CD4-positive, alpha-beta memory T cell (primary cell): ENCODE measurements at places on chromosomes 7 and 10.
A peak's percentile ranks its signal among the peaks of the same experiment; 100 is the strongest.

DNA sequence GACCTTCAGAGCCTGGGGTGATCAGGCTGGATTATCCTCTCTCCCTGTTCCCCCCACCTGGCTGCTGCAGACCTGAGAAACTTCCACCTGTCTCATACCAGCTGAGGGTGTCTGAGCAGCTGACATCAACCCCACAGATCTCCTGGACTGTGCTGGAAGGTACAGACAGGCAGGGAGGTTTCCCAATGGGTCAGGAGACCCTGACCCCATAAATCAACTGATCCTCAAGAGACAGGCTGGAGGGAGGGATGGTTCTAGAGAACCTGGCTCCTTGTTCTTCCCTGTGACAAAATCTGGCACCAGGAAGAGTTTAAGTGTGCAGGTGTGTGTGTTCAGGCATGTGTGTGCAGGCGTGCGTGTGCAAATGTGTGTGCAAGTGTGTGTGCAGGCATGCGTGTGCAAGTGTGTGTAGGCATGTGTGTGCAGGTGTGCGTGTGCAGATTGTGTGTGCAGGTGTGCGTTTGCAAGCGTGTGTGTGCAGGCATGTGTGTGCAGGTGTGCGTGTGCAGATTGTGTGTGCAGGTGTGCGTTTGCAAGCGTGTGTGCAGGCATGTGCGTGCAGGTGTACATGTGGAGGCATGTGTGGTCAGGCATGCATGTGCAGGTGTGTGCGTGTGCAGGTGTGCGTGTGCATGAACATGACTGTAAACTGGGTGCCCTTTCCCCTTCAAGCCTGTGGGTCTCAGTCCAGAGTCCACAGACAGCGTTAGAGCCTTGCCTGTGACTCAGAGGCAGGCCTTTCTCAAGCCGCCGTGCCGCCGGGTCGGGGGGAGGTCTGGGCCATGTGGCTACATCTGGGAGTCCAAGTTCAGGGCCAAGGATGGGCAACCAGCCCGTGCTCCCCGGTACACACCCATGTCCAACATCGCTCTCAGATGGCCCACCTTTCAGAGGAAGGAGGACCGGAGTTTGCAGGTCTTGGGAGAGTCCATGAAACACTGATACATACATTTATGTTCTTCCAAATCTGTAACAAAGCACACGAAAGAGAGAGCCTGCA lies 50.1 kb upstream of the ELN start:
- no peak for DNase-seq

DNA sequence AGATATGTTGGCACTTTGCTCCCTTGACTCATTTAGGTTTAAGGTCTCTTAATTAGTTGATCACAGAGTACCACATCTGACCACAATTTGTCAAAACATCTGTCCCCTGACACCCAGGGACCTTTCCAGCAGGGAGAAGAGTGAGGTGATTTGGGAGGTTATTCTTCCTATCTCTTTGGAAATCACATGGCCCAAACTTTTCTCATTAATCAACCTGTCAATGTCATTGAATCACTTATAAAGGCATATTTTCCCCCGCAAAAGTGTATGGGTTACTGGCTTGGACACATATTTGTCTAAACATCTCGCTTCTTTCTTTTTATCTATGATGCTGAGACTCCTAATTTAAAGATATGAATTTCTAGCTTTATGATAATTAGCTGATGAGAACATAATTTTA lies 92.4 kb upstream of the RPA3 start:
- no peak for DNase-seq

DNA sequence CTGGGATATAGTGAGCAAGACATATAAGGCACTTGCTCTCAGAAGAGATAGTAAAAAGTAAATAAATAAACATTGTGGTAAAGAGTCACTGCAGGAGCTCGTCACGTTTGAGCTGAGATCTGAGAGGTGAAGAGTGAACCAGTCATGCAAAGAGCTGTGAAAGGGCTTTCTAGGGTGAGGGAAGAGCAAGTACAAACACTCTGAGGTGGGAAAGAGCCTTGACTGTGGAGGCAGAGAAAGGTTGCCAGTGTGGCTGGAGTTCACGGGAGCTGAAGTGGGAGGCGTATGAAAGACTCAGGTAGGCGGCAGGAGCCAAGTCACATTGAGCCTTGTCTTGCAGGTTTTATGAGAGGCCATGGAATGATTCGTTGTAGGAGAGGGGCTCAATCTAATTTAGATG lies 141.0 kb downstream of the C1GALT1 start:
- no peak for DNase-seq

DNA sequence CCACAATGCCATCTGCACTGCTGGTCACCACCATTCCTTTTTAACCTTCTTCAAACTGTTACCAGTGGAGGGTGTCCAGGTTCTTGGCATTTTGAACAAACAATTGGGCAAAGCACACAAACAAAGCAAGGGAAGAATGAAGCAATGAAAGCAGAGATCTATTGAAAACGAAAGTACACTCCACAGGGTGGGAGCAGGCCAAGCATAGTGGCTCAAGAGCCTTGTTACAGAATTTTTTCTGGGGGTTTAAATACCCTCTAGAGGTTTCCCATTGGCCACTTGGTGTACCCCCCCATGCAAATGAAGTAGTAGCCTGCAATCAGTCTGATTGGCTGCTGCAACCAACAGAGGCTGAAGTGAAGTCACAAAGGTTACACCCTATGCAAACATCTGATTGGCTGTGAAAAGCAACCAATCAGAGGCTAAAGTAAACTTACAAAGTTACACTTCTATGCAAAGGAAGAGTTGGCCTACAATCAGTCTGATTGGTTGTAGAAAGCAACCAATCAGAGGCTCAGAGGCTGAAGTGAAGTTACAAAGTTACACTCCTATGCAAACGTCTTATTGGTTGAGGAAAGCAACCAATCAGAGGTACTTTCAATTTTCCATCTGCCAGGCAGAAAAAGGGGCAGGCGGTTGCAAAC lies 103.2 kb upstream of the WAC start:
- DNase-seq = no peak

GRCh38 chr7:143953421-143953820 lies 1.2 kb upstream of the OR2F1 start:
- no peak for DNase-seq

GRCh38 chr7:22061775-22062174 lies 116.1 kb upstream of the CDCA7L start:
- no peak for DNase-seq

DNA sequence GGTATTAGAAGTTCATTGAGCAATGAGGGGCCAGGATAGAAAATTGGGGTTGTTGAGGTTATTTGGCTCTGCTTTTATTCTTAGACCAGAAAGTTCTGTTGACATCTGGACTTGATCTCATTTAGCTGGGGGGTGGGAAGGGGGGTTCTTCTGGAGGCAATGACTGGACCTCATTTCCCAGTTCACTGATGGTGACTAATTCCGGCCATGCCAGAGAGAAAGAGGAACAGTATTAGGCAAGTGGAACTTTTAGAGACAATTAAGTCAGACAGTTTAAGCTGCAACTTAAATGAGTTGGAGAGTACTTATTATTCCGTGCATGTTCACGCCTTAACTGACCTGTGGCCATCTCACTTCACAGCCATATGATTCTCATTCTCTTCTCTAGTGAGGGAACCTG lies 512.5 kb downstream of the REEP3 start:
- DNase-seq = no peak

DNA sequence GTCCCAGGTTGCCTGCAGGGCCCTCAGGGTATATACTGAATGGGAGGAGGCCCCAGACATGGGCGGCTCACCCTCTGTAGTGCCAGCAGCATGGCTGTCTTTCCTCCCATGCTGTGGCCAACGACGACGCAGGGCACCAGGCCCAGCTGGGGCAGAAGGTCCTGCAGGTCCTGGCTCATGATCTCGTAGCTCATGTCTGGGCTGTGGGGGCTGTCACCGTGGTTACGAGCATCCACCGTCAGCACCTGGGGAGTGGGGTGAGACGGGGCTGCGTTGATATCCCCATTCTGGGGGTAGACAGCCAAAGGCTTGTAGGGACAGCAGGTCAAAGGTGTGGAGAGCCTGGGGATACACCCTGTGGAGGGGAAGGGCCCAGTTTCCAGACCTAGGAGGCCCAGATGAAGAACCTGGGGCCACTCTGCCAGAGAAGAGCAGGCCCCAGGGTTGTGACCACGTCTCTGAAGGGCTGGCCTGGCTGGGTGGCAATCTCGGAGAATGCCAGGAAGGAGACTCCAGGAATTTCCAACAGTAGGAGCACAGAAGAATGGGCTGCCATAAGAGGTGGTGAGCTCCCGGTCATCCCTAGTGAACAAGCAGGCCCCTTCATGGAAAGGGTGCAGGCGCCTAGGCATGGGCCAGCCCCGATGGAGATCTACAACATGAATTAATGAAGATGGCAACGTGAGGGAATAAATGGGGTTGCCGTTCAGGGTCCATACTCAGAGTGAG lies 947 bp downstream of the ABHD11 start:
- DNase-seq = no peak

DNA sequence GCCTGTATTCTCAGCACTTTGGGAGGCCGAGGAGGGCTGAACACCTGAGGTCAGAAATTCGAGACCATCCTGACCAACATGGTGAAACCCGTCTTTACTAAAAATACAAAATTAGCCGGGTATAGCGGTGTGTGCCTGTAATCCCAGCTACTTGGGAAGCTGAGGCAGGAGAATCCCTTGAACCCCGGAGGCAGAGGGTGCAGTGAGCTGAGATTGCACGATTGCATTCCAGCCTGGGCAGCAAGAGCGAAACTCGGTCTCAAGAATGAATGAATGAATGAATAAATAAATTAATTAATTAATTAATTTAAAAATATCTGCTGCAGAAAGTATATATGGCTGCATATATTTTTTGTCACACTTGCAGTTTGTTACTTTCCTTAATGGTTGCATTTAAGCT lies 781.8 kb downstream of the DNAJB9 start:
- DNase-seq = no peak

GRCh38 chr7:13188236-13188805 lies 500.9 kb downstream of the ARL4A start:
- DNase-seq = no peak

GRCh38 chr7:128940494-128941322 lies 3.0 kb downstream of the IRF5 start:
- no peak for DNase-seq

DNA sequence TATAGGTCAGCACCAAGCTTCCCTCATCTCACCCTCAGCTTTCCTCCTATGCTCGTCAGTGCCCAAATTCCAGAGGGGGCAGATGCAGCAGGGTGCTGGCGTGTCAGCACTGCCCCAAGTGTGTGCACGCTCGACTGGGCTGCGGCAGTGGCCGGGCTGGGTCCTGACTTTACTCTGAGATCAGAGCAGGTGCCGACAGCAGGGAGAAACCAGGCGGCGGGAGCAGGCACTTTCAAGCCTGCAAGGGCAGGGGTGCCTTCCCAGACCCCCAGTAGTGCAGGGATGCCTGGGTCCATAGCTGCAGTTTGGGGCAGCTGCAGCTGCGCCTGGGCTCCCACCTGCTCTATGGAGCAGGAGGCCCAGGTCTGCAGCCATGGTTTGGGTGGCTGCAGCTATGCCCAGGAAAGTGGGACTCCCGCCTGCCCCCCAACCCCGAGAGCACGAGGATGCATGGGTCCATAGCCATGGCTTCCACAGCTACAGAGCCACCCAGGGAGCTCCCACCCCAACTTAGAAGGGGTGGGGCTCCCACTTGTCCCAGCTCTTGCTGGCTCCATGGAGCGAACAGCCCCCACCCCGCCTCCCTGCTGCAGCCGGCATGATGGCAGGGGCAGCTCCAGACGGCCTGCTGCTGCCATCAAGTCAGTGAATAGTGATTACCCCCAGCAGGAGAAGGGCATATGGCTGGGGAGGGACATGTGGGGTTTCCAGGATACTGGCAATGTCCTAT lies 199.2 kb upstream of the KMT2E start:
- DNase-seq = no peak

DNA sequence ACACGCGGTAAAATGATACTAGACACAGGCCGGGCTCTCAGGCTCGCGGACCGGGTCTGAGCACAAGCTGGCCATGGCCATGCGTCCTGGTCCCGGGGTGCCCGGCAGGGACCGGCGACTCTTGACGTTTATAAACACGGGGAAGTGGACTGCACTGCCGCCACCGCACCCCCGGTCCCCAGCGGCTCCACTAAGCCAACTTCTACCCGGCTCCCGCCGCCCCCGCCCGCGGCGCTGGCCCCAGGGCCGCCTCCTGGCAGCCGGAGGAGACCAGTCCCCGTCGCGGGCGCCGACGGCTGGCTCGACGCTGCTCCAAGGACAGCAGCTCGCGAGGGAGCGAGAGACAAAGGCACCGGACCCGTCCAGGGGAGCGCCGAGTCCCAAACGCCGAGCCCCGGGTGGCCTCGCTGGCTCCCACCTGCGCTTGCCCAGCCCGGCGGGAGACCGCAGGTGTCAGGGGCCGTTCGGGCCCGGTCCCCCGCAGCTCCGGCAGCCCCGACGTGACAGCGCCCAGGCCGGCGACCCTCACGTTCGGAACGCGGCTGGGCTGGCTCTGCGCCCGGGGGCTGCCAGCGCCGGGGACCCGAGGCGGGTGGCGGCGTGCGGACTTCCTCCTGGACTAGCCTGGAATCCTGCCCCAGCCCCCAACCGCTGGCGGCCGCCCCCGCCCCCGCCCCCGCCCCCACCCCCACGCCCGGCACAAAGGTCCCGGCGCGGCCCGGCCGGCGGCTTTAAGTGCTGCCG lies 517 bp downstream of the ITGB1 start:
- DNase-seq = peak; percentile 50

DNA sequence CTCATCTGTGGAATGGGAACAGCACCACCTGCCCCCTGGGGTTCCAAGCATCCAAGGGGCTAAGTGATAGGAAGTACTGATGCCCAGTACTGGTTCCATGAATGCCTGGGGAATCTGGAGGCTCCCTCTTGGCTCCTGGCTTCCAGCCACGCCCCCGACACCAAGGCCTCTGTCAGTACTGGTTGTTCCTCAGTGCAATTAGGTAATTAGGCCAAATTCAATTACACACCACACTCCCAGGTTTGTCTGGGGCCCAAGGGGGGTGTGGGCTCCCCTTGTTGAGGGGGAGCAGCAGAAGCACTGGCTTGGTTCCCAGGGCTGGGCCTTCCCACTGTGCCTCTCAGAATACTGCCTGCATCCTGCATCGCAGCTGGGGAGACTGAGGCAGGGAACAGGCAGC lies 114.4 kb upstream of the PPIF start:
- no peak for DNase-seq

- DNase-seq = no peak
These were observed 61.1 kb upstream of the PDCD4 start for GRCh38 chr10:110810625-110811024.

DNA sequence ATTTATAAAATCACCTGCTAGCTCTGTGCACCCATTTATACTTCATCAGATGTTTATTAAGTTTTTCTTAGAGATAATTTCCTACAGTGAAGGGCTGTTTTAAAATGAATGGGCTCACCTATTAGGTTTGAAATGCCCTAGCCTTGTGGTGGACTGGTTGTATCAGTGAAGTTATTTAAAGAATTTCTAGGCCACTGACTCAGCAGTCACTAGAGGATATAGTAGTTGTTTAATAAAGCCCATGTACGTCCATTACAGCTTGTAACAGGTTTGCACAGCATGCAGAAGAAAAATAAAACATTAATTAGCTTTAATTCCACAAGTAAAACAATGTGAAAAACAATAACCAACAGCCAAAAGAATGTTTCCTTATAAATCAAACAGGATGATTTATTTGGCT lies 128.0 kb downstream of the RSU1 start:
- DNase-seq = no peak
